T-helper 17 cell (primary cell): ENCODE measurements at places on chromosomes 6 and 20.

DNA sequence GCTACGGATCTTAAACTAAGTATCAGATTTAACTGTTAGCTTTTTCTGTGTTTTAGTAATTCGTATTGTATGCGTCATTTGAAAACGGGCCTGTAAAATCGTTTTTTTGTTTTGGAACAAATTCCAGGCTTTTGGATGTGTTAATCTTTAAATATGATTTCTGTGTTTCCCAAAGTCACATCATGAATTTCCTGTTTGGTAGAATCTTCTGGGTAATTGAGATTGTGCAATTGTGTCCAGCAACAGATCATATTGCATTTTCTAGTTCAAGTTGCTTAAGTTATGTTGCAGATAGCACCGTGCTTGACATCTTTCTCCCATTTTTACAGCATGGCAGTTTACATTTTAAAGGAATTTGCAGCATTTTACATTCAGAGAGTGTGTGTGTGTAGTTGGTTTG, 1.9 kb downstream of the MAPK14 start:
- DNase-seq: no peak

GRCh38 chr6:124057461-124057860, 253.8 kb downstream of the NKAIN2 start:
- DNase-seq: no peak

DNA sequence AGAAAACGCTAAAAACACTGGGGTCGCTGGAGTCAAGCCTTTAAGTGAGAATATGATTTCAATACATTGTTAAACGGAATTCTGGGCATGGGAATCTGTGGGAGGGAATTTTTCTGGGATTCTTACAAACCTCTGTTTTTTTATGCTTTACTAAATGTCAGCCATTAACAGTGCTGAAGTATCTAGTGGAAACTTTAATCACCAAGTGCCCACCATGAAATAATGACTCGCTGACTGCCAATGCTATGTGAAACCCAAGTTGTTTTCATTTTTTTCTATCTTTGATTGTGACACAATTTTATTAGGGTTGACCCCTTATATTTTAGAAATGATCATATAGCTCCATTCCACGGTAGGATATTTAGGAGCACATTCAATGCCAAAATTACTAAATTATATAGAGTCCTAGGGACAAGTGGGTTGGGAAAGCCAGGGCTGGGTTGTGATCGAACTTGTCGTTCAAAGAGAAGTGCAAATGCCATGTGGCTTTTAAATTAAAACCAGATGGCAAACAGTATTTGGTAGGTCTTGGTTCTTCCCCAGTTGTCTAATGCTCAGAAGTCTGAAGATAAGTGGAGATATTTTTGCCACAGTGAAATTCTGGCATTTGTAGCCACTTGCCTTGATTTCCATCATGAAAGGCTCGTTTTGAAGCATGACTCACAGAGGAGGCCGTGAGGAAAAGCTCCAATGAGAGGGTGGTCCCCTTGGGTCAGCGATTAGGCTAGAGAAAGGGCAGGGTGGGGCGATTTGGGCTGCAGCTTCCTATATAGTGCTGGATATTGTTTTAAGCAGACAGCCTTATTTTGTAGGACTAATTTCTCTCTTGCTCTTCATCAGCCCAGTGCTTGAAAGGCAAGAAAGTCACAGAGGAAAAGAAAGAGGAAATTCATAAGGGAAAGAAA, 254.4 kb upstream of the JAG1 start:
- no peak for DNase-seq

GRCh38 chr20:59561614-59562277, 42.6 kb upstream of the PHACTR3 start:
- DNase-seq: no peak

GRCh38 chr6:33586108-33586640, 6.1 kb upstream of the BAK1 start:
- no peak for DNase-seq

DNA sequence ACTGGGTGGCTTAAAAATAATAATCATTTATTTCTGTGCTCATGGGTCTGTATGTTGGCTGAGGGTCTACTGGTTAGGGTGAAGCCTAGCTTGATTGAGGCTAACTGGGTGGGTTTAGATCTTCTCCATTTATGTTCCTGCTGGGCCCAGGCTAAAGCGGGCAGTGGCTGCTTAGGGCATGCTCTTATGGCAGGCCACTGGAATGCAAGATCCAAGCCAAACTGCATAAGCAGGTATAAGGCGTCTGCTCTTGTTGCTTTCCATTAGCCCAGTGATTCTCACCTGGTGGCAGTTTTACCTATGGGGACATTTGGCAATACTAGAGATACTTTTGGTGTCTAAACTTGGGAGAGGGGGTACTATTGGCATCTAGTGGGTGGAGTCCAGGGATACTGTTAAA, 44.5 kb downstream of the QKI start:
- DNase-seq: no peak

DNA sequence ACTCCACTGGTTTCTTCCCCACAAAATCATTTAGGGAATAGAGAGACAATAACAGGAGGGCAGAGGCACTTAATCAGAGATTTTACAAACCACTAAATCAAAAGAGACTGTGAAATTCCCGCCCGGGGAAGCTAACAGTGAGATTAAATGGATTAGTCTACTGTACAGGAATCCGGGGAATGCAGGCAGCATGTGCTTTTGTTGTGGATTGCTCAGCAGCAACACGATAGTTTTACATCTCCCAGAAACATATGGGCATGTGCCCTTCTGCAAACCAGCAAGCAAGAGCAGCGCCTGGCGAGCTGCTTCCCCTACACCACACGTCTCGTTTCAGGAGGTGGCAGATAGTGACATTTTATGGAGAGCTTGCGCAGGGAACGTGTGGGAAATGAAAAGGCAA, 382.3 kb downstream of the CD83 start:
- no peak for DNase-seq

DNA sequence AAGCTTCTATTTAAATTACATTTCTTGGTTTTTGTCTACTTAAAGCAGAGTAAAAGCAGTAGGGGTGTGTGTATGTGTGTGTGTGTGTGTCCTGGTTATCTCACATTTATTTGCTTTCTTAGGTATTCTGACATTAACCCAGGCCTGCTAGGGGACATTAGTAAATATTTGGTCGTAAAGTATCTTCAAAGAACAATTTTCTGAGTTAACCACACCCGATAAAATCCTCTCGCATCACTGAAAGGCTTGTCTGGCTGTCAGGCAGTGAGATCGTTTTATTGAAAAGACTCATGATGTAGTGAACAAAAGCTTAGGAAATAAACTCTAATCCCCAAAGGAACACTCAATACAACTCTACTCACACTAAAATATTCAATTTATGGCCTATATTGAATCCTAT, 77.9 kb downstream of the ZNF217 start:
- DNase-seq: no peak

GRCh38 chr20:32924781-32925180, 66.1 kb downstream of the EFCAB8 start:
- DNase-seq: no peak
